ENCODE measurements at places on chromosomes 16 and 17.

GRCh38 chr16:2178321-2179106 is 17.9 kb downstream of the CASKIN1 start:
- peak; percentile 56 for DNase-seq

- no peak for DNase-seq
These were observed 43.6 kb upstream of the MMP2 start for GRCh38 chr16:55435387-55435786.

DNA sequence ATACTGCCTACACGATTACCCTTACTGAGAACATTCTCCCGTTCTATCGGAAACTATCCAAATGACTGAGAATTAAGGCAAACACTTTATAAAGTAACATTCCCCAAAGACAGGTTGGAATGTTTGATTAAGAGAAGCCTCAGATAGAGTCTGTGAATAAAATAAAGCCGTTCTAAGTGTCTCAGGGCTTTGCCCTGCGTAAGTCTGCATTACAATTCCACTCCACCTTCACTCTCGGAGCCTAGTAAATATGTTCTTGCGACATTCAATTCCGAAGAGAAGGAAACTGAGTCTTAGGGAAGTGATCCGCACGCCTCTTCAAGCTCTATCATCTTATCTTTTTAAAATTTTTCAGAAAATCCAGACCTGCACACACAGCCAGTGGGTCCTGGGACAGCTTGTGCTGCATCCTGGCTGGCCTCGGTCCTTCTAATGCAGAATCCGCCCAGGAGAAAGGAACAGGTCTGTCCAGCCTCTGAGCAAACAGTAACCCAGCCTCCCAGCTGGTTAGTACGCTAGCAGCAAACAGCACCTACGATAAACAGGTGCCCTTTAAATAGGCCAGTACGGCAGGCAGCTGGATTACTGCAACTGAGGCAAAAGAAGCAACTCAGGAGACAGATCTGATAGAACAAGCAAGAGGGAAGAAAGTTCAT is 254.1 kb upstream of the IRX3 start:
- no peak for DNase-seq

DNA sequence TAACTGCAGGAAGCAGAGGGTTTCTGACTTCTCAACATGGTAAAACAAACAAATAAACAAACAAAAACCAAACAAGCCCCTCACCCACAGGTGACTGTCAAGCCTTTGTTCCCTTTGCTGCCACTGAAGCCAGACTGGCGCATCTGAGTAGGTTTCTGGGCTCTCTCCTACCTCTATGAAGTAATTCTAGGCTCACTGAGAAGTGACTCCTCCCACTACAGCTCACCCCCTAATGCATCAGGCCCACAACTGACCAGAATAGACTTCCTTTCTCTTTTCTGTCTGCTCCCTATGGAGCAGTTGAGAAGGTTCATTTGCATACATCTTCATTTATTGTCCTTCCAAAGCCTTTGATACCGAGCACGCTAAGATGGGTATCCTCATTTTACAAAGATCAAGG is 77.0 kb upstream of the CCL2 start:
- DNase-seq: no peak

GRCh38 chr16:56780646-56781045 is 50.7 kb downstream of the NUP93 start:
- DNase-seq: no peak

DNA sequence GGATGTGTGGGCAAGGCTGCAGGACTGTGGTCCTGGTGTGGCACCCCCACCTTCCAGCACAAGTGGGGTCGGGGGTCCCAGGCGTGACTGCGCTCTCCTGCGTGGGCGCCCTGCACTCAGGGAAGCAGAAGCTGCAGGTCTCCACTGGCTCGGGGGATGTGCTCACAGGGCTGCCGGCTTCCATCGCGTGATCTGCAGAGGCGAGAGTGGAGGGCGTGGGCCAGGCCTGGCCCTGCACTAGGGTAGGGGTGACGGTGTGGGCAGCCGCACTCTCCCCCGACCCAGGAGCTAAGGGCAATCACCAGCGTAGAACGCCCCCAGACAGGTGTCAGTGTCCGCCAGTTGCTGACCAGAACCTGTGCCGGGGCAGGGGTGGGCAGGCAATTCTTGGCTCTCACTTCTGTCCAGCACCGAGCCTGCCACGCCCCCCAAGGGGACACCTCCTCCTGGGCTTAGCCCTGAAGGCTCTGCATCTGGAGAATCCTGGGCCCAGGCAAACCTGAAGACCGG is 32.3 kb downstream of the TNFRSF13B start:
- peak; percentile 30 for DNase-seq

DNA sequence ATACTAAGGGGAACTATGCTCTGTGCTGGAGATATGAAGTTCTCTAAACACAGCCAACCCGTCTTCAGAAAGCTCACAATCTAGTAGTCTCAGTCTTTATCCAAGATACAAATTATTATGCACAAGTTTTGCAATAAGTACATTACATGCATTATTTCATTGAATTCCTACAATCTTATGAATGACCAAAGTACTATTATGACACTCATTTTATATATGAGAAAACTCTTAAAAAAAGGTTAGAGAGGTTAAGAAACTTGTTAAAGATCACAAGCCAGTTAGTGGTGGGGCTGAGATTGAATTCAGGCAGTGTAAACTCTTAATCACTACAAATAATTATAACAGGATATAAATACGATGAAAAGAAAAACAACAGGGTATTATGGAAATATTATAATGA is 4.7 kb upstream of the BRIP1 start:
- no peak for DNase-seq

GRCh38 chr16:53991754-53992378 is 287.9 kb downstream of the FTO start:
- no peak for DNase-seq

DNA sequence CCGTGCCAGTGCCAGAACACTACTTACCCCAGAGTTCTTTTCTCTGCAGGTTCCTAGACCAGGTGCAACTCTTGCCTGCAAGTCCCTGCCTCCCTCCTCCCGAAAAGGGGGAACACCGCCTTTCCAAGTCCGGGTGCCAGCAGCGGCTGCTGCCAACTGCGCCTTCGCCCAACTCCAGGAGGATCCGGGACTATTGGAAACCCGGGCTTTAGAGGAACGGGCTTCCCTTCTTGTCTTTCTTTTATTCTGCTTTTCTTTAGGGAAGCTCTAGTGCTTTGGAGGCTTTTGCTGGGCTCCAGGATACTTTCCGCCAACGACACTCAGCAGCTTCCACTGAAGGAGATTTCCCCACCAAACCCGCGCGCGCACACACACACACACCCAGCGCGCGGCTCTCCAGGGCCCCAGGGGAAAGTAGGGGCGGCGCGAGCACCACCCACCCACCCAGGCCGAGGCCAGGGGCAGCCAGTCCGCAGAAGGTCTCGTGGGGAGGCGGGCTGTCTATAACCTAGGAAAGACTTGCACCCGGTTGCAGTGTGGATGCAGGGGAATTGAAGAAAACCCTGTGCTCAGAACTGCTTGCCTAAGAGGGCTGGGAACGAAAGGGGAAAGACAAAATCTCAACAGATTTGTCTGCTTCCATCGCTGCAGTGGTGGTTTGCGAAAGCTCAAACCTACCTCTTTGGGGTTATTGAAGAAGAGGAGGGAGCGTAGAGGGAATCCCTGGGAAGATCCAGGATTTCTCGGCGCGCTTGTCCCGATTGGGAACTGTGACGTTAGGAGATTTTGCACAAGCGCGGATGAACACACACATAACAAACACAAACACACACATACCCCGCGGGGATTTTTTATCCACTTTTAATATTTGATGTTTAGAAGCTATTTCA is 977 bp upstream of the CA10 start:
- DNase-seq: no peak

GRCh38 chr16:19718624-19718965 is 524 bp downstream of the IQCK start:
- DNase-seq: peak; percentile 54

GRCh38 chr16:13018026-13018425 is 116.6 kb downstream of the SHISA9 start:
- DNase-seq: no peak

DNA sequence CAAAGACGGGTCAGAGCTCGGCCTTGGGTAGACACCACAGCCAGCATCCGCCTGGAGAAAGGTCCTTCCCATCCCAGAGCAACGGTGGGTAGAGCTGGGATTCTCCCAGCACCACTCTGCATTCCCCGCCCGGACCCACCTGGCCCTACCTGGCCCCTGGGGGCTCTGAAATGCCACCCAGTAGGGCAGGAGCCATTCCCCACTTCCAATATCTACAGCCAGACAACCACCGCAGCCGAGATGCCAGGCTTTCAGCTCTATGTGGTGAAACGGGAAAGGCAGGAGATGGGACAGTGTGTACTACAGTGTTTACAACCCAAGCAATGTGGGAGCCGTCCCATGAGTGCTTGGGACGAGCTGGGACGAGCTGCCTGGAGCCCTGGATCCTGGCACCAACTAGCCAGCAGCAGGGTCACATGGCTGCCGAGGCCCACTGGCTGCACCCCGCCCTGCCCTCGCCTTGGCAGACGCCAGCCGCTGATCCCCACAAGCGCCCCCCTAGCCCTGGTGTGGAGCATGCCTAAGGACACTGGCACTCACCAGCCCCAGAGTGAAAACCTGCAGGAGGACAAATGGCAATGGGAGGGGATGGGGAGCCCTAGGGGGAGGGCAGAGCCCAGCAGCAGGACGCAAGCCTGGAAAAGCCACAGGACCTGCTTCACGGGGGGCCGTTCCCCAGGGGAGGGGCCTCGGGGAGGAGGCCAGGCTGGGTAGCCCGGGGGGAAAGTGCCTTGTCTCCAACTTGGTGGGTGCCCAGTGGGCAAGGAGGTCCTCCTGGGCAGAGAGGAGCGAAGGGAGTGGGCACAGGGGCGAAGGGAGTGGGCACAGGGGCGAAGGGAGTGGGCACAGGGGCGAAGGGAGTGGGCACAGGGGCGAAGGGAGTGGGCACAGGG is 13.5 kb downstream of the TMC6 start:
- DNase-seq: no peak

DNA sequence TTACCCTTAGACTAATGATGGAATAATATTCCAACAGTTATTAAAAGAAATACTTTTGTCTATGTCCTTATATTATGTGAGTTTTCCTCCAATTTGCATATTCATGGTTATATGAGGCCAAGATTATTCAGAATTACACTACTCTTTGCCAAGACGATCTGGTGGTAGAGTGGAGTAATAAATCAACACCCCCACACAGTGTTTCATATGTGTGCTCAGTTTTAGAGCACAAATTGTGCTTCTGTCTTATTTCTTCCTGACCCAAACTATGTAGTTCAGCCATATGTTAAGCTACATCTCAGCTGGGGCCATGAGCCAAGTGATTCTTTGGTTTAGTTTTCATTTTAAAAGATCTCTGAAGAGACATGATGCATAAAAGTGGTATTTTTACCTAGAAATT is 26.9 kb upstream of the PPM1E start:
- DNase-seq: no peak

- no peak for DNase-seq
These were observed 244.6 kb upstream of the MAF start for GRCh38 chr16:79845033-79845733.

DNA sequence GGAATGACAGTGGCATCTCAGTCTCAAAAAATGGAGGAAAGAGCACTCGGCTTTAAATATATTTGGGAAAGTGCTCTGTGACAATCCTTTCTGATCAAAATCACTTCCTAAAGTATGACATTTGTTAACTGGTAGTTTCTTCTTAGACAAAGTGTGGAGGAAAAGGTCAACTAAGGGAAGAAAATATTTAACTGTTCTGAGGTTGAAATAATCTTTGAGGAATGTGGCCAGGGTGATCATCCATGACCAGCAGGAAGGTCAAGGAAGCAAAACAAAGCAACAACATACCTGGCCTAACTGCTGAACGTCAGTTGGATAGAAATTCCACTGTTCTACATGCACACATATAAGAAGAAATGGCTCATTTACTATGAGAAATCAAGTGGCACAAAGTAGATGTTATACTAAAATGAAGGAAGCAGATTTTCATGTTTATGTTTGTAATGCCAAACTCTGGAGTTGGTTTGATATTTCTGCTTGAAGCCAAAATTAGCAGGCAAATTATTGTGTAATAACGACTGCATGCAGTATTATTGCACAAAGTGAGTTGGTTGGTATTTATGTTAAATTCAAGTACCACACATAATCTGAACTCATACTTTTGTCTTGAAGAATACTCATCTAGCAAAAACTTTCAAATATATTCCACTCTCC is 87.3 kb upstream of the CORO6 start:
- peak; percentile 57 for DNase-seq

DNA sequence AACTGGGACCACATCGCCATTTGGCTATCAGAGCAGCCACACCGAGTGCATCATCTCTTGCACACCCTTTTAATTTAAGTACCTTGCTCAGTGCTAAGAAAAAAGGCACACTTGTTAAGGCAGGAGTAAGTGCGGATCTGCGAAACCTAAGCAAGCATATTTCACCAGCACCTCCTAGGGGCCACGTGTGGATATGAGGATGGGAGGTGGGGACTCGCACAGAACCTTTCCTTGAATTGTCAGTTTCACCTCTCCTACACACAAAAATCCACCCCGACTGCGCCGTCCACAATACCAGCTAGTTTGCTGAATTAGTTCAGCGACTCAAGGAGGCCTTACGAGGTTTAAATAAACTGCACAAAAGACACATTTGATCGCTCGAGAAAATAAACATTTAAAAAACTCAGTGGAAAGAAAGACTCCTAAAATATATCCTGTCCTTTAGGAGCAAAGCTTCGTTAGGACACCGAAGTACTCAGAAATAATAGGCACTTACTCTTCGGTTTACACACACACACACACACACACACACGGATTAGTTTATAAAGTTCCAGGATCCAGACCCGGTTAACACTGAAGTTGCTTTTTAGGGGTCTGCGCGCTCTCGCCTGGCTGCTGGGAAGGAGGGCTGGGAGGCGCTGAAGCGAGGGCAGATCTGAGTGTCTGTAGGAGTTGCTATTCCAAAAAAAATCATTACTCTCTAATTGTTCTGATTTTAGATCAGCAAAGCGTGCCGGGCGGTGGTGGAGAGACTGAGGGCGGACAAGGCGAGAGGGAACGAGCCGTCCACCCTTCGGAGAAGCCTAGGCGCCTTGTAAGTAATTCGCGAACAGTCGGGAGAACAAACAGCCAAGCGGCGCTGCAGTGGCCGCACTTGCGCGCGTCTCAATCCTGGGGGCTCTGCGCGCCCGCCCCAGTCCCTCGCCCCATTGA is 1.0 kb upstream of the KCNJ2 start:
- peak; percentile 76 for DNase-seq
